ENCODE measurements at places on chromosomes 5 and 9. TPM values are rescaled to one million over a fixed set of nuclear protein-coding genes. Genes with fewer than 3 reads are reported as not detected.

DNA sequence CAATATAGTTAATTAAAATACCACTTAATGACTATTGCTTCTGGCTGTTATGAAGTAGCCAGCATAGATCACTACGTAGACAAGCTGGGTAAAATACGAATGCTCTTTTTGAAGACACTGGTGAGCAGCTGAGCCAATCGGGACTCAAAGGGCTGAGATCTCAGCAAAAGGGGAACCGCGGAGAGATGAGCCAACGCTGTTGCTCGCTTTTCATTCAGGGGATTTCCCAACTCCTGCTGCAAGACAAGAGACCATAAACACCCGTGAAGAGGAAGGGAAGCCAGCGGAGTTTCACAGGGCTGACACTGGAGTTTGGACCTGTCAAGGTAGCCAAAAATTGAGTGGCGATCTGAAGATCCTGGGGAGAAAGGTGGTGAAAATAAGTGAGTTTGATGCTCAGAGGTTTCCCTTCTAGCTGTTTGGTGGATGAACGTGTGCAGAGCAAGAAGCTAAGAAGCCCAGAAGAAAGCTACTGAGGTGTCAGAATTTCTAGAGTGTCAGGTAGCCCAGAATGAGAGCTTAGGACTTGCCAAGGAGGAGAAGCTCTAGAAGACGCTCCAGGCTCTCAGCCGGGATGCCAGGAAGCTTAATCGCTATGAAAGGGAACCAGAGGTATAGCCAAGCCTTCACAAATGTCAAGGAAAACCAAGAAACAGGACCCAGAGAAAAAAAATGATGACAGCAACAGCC lies 79.6 kb upstream of the RNU6ATAC start:
- no peak for ATAC-seq

GRCh38 chr5:25539536-25539935 lies 894.8 kb upstream of the CDH10 start:
- no peak for ATAC-seq

- ATAC-seq: no peak
Measured at GRCh38 chr9:97697837-97698236, 697 bp upstream of the XPA start.

GRCh38 chr9:38335686-38336085 lies 56.8 kb upstream of the ALDH1B1 start:
- no peak for ATAC-seq

GRCh38 chr5:15282611-15283010 lies 217.4 kb upstream of the FBXL7 start:
- ATAC-seq: no peak

DNA sequence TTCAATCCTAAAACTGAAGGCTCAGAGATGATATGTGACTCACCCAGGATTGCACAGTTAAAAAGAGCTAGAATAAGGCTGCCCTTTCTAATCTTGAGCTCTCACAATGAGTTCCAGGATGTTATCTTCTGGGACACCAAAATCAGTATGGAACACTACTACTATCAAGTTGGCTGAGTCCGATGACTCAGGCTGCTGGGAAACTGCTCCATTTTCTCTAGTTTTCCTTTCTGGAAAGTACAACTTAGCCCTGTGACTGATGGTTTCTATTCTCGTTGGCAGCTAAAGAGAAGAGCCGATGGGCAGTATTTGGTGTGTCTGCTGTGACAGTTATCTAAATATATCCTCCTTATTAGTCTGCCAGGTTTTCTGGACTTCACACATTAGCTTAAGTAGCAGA lies 37.9 kb upstream of the DPYSL3 start:
- peak; percentile 86 for ATAC-seq

GRCh38 chr5:75037106-75037505 lies 15.3 kb downstream of the GCNT4 start:
- ATAC-seq: peak; percentile 51

DNA sequence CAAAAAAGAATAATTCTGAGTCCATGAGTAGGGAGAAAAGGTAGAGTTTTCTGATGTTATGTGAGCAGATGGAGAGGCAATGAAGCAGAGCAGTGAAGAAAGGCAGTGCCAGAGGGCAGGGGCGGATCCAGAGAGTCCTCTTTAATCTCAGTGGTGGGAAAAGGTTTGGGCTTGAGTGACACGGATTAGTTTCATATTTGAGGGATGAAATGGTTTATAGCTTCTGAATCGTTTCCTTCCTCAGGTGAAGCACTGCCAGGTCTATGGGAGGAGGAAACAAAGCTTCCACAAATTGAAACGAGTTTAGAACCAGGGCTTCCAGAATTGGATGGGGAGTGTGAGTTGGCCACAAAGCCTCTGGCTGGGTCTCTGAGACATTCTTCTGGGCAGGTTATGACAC lies 517.0 kb upstream of the PAPPA start:
- no peak for ATAC-seq

DNA sequence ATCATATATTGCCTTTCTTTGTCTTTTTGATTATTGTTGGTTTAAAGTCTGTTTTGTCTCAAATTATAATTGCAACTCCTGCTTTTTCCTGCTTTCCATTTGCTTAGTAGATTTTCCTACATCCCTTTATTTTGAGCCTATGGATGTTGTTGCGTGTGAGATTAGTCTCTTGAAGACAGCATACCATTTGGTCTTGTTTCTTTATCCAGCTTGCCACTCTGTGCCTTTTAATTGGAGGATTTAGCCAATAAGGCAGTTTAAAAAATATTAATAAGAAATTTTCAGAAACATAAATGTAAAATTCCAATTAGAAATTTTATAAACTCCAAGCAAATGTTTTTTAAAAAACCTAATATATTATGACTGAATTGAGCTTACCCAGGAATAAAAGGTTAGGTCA lies 24.0 kb downstream of the BTNL8 start:
- ATAC-seq: no peak

- ATAC-seq: no peak
Measured at GRCh38 chr5:95892784-95893354, 68.8 kb downstream of the ELL2 start.

DNA sequence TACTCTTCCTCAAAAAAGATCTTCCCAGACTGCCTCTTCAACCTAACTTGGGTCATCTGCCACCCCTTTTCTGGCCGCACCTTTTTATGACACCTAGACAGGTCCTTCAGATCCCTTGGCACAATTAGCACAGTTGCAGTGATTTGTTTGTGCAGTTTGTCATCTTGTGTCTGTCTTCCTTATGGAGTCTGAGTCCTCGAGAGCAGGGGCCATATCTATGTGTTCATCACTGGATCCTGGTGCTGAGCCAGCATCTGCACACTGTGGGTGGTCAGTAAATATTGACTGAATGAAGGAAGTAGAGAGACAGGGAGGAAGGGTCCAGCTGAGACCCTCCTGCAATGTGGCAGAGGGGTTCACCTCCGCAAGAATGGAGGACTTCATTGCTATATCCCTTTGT lies 14.4 kb downstream of the ERGIC1 start:
- ATAC-seq: no peak

DNA sequence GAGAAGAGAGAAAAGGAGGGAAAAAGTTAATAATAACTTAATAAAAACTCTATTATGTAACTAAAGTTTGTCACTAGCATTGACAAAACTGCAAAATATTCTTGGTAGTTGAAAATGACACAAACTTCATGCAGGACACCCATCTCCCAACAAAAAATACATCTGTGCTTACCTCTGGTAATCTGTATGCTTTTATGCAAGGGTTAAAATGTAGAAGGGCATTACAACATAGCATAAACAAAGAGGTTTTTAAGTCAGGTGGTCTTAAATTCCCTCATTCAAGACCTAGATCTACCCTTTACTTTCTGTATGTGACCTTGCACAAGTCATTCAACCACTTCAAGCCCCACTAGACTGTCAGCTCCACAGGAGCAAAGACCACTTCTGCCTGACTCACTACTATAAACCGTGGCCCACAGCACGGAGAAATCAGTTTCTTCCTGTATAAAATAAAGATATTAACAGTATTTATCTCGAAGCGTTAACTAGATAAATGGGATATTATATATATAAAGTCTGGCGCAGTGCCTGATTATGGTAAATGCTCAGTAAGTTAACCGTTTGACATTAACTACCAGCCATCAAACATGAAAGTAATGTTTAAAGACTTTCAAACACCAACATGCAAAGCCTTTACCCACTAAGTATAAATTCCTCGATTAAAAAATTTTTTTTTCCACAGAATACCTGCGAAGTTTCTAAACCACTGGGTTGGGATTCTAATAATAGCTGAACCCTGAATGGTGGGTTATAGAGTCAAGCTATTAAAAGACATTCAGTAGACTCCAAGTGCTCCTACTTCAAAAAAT lies 2.0 kb downstream of the FBXL17 start:
- ATAC-seq: no peak

DNA sequence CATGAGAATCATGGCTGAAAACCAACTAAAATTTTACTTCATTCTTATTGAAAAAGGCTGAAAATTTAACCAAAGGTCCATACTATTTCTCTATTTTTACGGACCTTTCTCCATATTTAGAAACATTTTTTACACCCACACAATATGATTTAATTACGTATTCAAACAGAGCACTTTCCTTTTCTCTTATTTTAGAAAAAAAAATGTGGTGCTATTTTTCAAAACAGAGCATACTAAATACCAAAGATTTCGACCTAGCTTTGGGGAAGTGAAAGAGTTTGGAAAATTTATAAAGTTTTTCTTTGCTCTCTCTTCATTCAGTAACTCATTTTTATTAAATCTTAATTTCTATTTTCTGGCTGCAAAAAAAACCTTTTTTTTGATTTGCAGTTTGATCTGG lies 38.1 kb downstream of the RNF145 start:
- ATAC-seq: no peak

GRCh38 chr9:125826850-125827249 lies 79.7 kb downstream of the PBX3 start:
- ATAC-seq: no peak

DNA sequence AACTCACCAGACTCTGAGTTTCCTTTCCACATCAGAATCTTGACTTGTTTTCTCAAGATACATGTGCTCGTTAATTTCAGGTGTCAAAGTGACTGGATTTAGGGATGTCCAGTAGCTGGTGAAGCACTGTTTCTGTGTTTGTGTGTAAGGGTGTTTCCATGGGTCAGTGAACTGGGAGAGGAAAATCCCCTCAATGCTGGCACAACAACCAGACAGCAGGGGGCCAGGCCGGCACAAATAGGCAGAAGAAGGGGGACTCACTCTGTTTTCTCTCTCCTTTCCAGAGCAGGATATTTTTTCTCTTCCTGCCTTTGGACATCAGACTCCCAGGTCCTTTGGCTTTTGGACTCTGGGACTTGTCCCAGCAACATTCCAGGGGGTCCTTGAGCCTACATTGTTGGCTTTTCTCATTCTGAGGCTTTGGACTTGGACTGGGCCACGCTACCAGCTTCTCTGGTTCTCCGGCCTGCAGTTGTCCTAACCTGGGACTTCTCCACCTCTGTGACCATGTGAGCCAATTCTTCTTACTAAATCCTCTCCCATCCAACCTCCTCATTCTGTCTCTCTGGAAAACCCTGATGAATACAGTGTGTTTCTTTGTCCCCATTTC lies 144.0 kb downstream of the CAAP1 start:
- no peak for ATAC-seq

DNA sequence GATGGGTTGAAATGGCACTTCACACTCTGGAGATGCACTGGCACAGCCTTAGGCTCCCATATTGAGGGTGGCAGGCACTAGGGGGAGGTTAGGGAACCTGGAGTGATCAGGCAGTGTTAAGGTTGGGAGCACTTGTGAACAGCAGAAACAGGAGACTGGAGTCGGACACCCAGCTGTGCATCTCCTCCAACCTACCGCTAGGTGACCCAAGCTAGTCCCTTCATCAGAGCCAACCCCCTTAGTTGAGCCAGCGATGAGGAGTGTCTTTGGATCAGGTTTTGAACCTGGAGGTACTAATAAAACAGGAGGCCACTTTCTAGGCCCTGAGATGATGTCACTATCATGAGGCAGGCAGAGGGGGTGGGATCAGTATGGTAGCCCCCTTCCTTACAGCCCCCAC lies 1.7 kb downstream of the ACTL7B start:
- no peak for ATAC-seq

- peak; percentile 22 for ATAC-seq
Measured at GRCh38 chr5:128082551-128083032, 974 bp upstream of the SLC12A2 start.

GRCh38 chr5:111603446-111603827 lies 91.1 kb upstream of the STARD4 start:
- ATAC-seq: no peak

DNA sequence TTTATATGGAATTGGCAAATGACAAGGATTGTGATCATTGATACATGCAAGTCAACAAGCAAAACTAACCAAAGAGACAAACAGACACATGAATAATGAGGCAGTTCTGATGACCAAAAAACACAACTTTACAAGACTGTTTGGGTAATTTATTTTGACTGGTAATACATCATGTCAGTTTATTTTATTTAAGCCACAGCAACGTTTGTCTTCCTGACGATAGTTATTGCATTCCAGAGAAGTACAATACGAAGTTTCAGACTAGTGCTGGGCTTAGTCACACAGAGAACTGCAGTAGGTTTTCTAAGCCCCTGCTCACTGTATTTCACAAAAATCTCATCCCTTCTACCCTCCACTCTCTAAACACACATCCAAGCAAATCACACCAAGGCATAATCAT lies 514.2 kb downstream of the RAB3C start:
- no peak for ATAC-seq

DNA sequence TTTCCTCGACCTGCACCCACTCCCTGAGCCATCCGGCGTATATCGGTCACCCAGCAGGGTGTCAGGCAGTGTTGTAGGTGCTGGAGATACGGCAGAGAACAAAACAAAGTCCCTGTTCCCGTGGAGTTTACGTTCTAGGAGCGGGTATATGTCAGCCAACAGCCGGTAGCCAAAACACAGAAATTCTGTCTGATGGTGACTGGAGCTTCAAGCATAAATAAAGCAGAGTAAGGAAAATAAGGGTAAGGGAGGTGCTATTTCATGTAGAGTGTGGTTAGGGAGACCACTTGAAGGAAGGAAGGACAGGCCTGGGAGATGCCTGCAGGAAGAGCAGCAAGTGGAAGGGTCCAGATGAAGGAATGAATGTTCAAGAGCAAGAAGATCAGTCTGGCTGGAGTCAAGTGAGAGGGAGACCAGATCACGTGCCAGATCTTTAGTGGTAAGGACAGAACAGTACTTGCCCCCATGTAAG lies 783 bp upstream of the ZFR start:
- no peak for ATAC-seq

DNA sequence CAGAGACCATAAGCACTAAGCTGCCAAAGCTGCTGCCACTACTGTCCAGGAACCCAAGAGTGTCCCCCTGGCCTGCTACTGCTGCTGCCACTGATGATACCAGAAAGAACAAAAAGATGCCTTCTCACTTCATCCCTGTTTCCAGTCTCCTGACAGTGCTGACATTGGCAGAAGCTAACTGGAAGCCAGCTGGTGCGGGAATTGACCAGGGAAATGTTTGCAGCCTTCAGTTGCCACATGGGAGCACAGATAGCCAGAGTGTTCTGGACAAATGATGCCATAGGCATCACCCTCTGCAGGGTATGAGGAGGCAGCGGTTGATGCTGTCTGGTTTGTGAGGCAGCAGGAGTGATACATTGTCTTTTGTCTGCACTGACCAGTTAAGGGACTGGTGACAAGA lies 258.4 kb downstream of the ZSWIM6 start:
- no peak for ATAC-seq

The ZNF354B gene
- 15.0 TPM for total RNA-seq

The SPINK6 gene
- total RNA-seq: not detected

The ADAMTS12 gene
- 2.5 TPM for total RNA-seq

The NUDT12 gene
- total RNA-seq: 18.8 TPM

The TAF11L10 gene
- total RNA-seq: 1.4 TPM

The ACOT12 gene
- not detected for total RNA-seq

The SLC27A6 gene
- 0.29 TPM for total RNA-seq

The ORM2 gene
- total RNA-seq: not detected

The CER1 gene
- total RNA-seq: 1.0 TPM

The HTR1A gene
- total RNA-seq: 0.14 TPM

The FOXD4L6 gene
- total RNA-seq: 1.2 TPM

The PDE8B gene
- 23.5 TPM for total RNA-seq

The GPR150 gene
- 0.15 TPM for total RNA-seq

The AK8 gene
- 1.8 TPM for total RNA-seq

The TMC1 gene
- 0.71 TPM for total RNA-seq

The PITX1 gene
- 7.4 TPM for total RNA-seq
